IPS-NIHi11 (cell line): ENCODE measurements at places on chromosomes 2 and 18.

DNA sequence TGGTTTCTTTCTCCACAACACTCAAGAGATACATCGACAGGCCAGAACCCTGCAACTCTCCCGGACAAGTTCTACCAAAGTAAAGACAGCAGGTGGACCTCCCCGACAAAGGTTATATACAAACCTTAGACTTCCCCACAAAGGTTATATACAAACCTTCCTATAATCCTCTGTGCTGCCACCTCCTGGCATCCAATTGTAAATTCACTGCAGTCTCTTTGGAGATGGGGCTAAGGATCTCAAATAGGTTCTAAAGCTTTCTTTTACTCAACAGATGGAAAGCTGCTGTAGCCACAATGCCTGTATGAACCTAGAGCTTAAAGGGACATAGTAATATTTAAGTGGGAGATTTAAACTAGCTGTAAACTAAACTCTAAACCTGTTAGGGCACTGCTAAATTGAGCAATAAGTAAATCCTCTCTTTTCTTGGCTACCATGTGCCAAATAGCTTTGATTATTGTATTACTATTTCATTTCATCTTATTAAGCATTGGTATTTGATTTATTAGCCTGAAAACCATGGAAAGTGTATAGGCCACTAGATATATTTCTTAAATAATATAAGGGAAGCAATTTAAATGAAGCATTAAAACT is 9.8 kb upstream of the MREG start:
- peak; percentile 73 for DNase-seq

DNA sequence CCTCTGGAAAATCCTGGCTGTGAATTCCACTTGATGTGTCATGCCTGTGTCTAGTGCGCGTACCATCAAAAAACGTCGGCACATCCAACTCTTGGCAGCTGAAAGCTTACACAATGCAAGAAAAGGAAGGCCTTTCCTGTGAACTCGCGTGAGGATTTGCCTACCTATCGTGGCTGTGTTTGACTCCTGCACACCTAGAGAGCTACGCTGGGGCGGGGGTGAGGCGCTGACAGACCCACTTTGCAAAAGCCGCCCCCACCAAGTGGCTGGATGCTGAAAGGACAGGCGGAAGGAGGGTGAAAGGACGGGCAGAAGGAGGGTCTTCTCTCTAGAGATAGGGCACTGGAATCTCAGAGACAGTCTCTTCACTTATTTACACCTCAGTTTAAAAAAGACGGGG is 270.1 kb downstream of the EIPR1 start:
- no peak for DNase-seq

- DNase-seq: no peak
Observed at GRCh38 chr2:197675246-197675645, at the start of gene RFTN2. Gene RFTN2, minus strand, starts transcription at chr2:197675587. Its CDS starts 129 bp downstream, at chr2:197675458.

GRCh38 chr2:239777219-239777618 is 247.9 kb downstream of the NDUFA10 start:
- DNase-seq: no peak

DNA sequence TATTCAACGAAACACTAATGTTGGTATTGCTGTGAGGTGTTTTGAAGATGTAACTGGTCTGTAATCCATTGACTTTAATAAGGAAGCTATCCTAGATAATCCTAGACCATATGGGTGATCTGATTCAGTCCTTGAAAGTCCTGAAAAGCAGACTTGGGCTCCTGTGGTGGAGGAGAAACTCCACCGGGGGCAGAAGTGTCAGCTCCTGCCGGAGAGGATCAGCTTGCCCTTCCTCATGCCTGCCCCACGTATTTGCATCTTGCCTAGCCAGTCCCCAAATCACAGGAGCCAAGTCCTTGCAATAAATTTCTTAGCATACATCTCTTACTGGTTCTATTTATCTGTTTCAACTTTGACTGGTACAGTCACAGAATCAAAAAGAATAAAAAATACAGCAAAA is 144.2 kb upstream of the DLGAP1 start:
- DNase-seq: peak; percentile 25

- DNase-seq: peak; percentile 41
Observed at GRCh38 chr2:151669585-151670081, 64.6 kb downstream of the NEB start.

DNA sequence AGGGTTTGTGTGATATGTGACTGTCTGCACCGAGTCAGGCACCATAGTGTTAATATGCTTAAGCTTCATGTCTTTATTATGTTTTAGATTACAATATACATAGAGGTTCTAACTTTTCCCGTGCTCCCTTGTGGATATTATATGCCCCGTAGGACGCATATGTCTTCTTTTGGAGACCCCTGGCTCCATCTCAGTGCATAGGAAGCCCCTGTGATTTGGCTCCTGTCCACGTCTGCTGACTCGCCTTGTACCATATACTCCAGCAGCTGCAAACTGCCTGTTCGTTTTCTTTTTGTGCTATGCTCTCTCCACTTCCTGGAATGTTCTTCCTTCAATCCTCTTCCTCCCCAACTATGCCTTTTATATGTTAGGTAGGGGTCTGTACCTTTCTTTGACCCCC is 110.9 kb downstream of the PTRHD1 start:
- DNase-seq: no peak

DNA sequence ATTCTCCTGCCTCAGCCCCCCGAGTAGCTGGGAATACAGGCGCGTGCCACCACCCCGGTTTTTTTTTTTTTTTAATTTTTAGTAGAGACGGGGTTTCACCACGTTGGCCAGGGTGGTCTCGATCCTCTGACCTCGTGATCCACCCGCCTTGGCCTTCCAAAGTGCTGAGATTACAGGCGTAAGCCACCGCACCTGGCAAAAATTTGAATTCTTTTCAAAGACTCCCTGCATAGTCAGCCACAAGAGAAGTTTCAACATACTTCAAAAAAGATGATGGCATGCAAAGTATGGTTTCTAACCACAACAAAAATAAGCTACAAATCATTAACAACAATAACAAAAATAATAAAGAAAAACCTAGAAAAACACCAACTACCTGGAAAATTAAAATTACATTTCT is 22.0 kb downstream of the HYCC2 start:
- DNase-seq: no peak

DNA sequence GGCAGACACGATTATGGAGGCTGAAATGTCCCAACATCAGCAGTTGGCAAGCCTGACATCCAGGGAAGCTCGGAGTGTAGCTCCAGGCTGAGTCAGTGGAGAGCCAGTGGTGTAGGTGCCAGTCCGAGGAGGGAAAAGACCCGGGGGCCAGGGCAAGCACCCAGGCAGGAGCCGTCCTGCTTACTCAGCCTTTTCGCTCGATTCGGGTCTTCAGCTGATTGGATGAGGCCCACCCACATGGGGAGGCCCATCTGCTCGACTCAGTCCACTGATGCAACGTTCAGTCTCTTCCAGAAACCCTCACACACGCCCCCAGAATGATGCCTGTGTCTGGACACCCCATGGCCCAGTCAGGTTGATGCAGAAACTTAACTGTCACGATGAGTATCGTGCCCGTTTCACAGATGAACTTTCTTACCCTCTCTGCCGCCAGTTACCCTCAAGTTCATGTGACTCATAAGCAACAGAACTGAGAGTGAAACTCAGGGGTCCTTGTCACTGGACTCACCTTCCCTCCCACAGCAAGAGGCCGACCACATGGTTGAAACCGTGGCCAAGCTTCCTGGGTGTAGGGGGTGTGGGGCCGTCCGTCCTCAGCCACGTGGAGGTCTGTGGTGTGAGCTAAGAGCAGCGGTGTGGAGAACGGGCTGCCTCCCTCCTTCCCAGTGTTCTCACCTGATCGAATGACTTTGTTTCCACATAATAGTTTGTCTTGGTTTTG is 197.4 kb upstream of the HDAC4 start:
- no peak for DNase-seq

DNA sequence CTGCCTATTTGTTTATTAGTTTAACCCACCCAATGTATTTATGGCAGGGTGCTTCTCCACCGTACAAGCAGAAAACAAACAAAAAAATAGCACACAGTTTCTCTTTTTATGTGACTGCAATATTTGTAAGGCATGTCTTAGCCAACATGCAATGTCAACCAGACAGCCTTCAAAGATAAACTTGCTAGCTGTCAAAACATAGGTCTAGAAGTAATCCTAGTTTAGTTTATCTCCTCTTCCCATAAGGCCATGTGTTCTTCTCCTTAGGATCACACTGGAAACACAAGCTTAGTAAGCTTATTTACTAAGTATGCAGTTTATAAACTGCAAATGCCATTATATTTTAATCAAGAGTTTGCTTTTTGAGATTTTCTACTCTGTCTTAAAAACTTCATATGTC is 75.6 kb downstream of the LDAH start:
- DNase-seq: no peak

GRCh38 chr2:201128933-201129505 is 13.1 kb downstream of the CFLAR start:
- no peak for DNase-seq

DNA sequence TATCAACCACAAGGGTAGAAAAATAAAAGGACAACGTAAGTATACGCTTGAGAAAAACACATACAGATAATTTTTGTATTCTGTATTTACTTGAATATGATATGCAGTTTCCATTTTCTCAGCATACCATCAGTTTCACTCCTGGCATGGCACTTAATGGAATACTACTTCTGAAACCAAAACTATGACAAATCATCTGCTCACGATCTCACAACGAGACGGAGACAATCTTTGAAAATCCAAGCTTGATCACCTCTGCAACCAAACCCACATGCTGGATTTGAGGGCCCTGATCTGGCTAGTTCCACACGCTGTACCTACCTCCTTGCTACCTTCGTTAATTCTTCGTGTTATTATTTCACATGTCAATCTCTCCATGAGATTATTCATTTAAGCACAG is 387.6 kb downstream of the NBAS start:
- no peak for DNase-seq

DNA sequence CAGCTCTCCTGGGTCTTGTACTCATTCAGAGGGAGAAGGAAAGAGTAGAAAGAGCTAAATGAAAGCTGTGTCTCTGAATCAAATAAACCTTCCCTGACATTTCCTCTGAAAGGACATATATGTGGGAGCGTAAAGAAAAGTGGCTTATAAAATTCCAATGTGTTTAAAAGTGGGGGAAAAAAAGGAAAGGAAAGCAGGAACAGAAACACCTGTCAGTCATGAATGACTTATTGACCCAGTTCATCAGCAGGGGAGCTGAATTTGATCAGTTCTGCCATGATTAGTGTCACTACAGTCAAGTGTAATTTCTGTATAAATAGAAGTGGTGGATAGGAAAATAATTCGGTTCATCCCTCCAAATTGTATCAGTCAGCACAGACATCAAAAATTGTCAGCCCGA is 382.5 kb downstream of the ERBB4 start:
- DNase-seq: no peak

DNA sequence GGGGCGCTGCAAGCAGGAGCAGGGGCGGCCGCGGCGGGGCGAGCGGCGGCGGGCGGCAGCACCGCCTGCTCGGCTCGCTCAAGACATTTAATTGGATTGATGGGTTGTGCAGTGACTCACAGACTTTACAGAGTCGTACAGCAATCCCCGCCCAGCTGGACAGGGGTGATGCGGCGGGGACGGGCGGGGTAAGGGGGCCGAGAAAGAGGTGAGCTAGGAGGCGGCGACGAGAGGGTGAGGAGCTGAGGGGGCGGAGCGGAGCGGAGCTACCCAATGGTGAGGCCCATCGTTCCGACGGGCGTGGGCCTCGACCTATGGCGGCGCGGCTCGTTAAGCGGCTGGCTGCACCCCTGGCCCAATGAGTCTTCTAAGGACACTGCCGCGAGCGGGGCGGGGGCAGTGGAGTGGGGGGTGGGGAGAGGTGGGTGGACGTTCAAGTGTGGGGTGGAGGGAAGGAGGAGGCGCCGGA is 97.1 kb upstream of the SERTAD2 start:
- no peak for DNase-seq

- no peak for DNase-seq
Observed at GRCh38 chr2:237035781-237036475, 49.8 kb upstream of the COPS8 start.

GRCh38 chr2:10014418-10015190 is 28.7 kb upstream of the KLF11 start:
- no peak for DNase-seq

GRCh38 chr18:21745231-21745630 is 4.6 kb downstream of the MIB1 start:
- peak; percentile 7 for DNase-seq

DNA sequence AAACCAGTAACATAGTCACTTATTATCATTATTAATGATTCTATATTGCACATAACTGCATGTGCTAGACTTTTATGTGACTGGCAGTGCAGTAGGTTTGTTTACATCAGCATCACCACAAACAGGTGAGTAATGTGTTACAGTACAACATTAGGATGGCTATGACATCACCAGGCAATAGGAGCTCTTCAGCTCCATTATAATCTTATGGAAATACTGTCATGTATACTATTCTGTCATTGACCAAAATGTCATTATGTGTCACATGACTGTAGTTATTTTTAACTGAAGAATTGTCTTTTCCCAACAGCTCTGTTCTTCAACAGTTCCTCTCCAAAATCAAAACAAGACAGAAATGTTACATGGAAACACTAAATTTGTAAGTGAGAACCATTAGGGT is 96.3 kb downstream of the C18orf54 start:
- no peak for DNase-seq

DNA sequence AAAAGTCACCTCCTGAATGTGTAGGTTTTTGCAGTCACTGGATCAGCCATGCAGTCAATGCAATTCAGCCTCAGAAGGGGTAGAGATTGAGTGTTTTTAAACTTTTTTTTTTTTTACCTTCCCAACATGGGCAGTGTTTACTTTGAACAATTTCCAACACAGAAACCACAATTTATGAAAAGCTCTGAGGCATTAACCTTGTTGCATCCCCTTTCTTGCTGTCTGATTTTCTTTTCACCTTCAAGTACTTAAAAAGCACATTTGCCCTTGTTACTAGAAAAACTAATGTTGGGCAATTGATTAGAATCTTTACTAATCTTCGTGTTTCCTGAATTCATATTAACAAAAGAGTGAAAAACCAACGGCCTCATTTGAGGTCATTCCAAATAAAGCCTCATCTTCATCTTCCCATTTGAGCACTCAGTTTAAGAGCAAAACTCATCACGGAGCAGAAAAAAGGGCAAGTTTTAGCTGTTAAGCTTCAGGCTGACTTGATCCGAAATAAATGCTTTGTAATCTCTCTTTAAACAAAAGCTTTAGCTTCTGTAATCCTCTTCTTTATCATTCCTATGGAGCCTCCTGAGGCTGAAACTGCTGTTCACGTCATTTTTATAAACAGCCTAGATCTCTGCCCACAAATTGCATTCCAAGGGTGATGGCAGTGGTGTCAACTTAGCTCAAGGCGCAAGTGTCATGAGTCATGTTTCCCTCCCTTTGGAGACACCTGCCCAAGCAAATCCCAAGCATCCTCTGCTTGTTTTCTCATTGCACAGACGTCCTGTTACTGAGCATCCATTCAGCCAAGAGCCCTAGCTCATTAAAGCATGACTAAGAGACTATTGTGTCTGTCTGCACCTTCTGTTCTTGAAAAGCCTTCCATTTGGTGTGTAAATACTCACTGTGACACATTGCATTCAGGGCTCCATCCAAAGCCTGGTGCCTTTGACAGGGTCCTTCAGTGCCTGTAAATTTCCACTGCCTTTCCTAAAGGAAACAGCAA is 107.7 kb downstream of the HNMT start:
- DNase-seq: no peak
